Epithelial cell of proximal tubule (primary cell): ENCODE measurements at places on chromosomes 2 and 18. TPM values are rescaled to one million over a fixed set of nuclear protein-coding genes. Genes with fewer than 3 reads are reported as not detected.
A peak's percentile ranks its signal among the peaks of the same experiment; 100 is the strongest.

GRCh38 chr18:63890950-63891304 is 3.4 kb downstream of the SERPINB2 start:
- DNase-seq, result no peak

Gene KIF5C
- 4.7 and 6.9 TPM in 2 replicates for total RNA-seq

DNA sequence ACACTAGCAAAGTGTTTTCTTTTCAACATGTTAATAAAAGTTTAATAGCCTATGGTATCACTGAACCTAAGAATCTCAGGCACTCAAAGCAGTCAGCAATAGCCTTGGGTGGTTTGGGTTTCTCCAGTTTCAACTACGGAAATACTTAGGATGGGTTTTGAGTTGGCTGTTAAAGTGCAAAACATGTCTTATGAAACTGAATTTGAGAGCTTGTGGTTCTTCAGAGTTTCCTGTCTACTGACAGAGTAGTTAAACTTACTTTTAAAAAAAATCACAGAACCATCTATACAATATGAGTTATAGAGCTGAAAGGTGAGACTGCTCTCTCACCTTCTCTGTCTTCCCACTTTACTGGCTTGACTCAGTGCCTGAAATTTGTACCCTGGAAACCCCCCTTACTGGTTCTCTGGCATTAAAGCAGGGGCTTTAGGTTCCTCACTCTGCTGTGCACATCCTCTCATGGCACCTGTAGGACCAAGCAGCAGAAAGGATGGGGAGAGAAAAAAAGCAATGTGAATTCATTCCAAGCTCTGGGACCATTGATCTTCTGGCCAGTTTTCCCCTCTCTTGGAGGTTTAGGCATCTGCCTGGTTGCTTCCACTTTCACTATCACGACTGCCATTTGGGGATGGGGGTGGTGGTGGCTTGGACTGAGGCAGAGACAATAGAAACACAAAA is 18.1 kb downstream of the CCDC141 start:
- DNase-seq, result no peak

- DNase-seq, result no peak
Measured at GRCh38 chr2:172614932-172615331, 59.0 kb downstream of the PDK1 start.

DNA sequence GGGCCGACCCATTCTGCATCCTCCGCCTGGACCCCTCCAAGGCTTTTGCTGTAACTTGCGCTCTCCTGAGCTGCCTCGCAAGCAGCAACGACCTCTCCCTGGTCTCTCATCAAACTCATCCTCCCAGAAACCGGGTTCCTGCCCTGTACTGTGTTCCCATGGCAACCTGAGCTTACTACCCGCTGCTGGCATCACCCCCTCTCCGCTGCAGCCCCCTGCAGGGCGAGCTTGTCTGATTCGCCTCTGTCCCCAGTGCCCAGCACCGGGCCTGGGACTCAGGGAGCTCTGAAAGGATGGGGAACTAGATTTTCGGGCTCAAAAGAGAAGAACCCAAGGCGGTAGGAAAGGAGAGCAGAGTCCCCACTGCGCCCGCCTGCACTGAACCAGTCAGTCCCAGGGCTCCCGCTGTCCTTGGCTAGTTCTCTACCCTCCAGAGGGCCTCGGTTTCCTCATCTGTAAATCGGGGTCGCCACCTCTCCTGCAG is 463 bp downstream of the HS1BP3 start:
- no peak for DNase-seq

DNA sequence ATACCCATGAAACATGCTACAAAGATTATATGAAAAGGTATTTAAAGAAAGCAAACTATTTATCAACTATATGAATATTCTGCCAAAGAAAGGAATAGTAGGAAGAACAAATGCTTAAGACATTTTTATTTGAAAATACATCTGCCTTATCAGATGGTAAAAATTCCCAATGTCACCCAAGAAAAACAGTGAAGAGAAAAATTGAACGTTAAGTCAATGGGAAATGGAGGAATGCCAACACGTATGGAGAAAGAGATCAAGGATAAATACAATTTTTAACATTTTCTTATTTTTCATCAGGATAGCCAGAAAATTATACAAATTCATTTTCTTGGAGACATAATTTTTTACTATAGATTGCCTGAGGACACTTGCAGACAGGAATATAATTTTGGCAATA is 394.2 kb downstream of the ZEB2 start:
- DNase-seq, result no peak

GRCh38 chr2:62604336-62604735 is 98.3 kb upstream of the TMEM17 start:
- no peak for DNase-seq

- no peak for DNase-seq
Measured at GRCh38 chr2:69988086-69988635, 26.7 kb upstream of the ASPRV1 start.

Gene IL37
- total RNA-seq, result not detected in 2 replicates

Gene UGT1A4
- total RNA-seq, result 0.07 TPM in 1 of 2 replicates, not detected in the other

- peak; percentile 33 for DNase-seq
Measured at GRCh38 chr2:127455566-127456493, 37.6 kb downstream of the PROC start.

Gene BOK
- 76.7 and 83.3 TPM in 2 replicates for total RNA-seq

DNA sequence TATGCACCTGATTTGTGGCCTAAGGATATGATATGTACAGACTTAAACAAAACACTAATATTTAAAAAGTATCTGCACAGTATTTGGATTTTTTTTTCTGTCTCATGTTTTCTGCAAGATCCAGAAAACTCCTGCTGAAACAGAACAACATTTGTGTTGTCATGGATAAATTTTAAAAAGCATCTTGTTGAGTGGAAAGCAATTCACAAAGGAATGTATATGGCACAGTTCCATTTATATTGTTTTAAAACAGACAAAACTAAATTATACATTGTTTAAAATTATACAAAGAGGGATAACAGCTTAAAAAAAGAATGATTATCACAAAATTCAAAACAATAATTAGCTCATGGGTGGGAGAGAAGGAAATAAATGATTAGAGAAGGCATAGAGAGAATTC is 193.5 kb downstream of the PPP1R1C start:
- DNase-seq, result no peak

GRCh38 chr2:37976411-37976810 is 51.3 kb downstream of the RMDN2 start:
- no peak for DNase-seq

- no peak for DNase-seq
Measured at GRCh38 chr2:37585982-37586621, 85.3 kb downstream of the CDC42EP3 start.

- DNase-seq, result no peak
Measured at GRCh38 chr2:134482131-134482723, 228.4 kb downstream of the MGAT5 start.

Gene GALNT14
- total RNA-seq, result 80.7 and 90.4 TPM in 2 replicates

- DNase-seq, result no peak
Measured at GRCh38 chr2:231250698-231251097, 52.3 kb downstream of the ARMC9 start.

DNA sequence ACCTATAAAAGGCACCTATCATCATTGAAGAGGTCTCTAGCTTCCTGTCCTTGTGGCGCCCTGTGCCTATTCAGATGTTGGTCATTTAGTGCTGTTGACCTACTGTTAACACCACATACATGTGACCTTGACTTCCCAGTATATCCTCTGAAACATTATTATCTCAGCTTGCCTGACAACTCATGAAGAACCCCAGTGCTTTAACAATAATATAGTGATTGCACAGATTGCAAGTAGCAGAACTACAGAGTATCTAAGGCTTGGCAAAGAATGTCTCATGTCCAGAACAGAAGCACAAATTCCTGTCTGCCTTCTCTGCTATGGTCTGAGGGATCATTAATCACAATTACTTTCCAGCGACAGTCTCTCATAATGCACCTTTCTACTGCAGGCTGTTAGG is 165.3 kb downstream of the LCLAT1 start:
- no peak for DNase-seq

Gene COBLL1
- total RNA-seq, result 28.8 and 33.0 TPM in 2 replicates

Gene DOK6
- 0.06 and 0.07 TPM in 2 replicates for total RNA-seq

GRCh38 chr2:178629463-178629862 is 149.2 kb downstream of the PLEKHA3 start:
- no peak for DNase-seq

Gene PPP1R1C
- total RNA-seq, result 0.35 TPM in 1 of 2 replicates, not detected in the other

DNA sequence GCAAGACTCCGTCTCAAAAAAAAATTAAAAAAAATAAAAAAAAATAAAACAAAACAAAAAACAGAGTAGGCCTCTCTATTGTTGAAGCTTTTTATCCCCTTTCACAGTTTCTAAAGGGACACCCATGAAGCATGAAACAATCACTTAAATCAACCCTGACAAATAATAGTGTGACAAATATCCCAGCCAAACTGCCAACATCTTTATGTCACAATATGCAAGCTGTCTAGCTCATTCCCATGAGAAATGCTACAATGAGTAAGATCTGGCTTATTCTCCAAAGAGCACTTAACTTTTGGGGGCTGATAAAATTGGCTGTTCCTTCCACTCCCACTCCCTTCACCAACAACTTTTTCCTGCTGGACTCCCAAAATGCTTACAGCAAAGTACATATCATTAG is 21.7 kb upstream of the ABCA12 start:
- no peak for DNase-seq

GRCh38 chr2:11750422-11750821 is 4.0 kb downstream of the LPIN1 start:
- DNase-seq, result no peak
